ENCODE measurements at places on chromosomes 11 and 22.

DNA sequence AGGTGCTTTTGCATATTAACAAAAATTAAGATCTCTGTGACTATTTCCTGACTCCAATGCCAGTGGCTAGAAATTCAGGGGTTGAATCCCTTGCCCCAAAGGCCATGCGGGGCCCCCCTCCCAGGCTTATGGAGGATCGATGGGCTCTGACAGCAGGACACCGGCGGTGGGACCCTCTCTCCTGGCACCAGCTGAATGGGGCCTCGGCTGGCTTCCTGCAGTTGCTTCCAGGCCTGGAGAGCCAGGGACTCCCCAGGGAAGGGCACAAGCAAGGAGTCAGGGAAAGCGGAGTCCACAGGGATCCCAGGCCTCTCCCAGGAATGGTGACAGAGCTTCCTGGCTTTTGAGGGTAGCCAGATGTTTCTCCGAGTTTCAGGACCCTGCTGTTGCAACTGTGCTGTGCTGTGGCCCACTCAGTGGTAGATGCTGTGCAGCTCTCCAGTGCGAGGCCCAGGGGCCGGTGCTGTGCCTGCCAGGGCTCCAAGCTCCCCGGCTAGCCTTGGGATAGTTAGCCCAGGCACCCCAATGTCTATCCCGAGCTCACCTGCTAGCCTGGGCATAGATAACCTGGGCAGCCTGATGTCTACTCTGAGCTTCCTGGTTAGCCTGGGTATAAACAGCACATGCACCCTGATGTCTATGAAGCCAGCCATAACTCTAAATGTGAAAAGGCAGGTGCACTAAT is 372.6 kb downstream of the SHANK2 start:
- no peak for DNase-seq

DNA sequence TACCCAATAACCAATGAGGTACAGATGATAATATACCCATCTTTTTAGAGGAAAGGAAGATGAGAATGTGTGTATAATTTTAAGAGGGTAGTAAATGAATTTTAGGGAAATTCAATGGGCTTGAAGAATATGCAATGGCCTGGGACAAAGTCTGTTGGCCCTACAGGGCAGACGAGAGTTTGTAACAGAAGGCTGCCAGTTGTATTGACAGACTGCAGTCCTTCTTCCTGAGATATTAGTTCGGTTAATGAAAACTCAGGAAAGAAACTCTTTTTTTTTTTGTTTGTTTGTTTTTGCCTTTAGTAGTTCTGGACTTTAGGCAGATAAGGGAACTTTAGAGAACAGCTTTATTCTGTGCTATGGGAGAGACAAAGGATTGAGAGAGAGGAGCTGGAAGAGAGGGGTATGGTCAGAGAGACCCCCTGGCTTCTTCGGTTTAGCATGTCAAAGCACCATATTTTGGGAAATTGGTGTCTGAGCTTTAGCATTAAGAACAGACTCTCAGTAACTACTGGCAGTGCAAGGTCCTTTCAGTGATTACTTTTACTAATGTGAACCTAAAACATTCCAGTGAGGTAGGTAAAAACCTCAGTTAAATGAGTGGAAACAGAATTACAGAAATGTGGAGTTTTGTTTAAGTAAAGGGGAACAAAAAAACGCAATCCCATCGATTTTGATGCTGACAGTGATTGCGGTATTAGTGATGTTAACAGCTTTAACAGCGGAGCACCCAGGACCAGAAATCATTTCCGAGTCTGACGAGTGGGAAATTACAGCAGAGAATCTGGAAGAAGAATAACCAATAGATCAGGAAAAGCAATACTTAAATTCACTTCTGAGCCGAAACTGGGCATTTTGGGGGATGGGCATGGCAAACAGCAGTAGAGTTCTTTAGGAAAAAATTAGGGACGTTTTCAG is 644 bp upstream of the NAALAD2 start:
- DNase-seq: no peak

DNA sequence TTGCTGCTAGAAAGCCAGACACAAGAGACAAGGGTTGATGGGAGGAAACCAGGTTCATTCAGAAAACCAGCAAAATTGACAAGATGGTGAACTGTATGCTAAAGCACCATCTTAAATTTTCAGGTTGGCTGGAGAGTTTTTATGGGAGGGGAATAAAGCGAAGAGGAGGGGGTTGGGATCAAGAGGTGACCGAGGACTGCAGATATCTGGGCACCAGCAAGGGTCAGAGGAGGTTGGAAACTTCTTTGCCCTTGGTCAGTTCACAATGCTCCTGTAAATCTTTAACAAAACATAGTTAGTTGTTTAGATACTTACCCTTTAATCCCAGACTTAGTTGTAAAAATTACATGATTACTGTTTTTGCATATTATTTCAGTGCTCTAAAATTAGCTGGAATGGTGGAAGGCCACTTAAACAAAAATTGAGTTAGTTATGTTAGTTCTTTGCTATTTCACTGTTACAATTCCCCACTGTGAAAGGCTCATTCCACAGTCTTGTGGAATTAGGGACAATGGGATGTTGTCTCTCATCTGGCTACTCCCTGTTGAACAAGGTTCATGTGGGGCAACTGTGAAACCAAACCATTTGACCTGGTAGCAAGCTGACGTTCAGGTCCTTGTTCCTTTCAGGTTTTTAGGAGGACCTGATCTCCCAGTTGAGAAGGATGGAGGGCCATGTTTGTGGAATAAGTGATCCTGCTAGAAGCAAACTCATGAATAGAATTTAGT is 30.6 kb upstream of the QSER1 start:
- no peak for DNase-seq

- DNase-seq: no peak
Observed at GRCh38 chr11:86720546-86720945, 48.1 kb upstream of the ME3 start.

- DNase-seq: peak; percentile 29
Observed at GRCh38 chr11:66316849-66317251, at the start of gene CD248. CD248 (minus strand) TSS chr11:66317044; CDS start chr11:66317027, 17 bp downstream.

DNA sequence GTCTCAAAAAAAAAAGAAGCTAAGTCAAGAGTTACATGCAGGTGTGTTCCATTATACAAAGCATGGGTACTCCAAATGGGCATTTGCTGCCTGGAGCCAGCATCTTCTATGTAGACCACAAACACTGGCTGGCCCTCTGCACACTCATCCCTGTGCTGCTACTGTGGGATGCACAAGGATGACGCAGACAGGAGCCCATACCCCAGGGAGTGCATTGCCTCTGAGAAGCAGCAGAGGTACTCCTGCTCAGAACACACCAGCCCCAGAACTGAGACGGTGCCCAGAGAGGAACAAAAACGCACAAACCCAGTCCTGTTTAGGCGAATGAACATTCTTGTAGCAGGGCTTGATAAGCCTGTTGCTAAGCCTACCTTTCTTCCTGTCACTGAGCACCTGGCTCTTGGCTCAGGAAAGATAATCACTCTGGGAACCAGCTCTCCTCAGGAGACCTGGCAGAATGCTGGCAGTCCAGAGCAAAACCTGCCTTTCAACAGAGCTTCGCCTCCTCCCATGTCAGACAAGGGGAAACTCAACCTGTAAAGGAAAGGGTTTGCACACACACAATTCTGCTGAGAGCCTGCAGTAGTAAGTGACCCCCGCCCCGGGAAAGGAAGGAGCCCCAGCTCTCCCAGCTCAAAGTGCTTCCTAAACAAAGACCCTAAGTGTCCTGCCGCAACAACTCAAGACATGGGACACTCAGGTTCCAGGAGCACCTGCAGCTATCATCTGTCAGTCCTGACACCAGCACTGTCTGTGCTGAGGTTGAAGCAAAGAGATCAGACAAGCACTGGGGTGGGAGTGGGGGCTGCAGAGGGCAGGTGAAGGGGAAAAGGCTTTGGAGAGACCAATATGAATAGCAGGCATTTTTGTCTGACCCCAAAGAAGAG is 145.7 kb downstream of the TENM4 start:
- DNase-seq: peak; percentile 1

DNA sequence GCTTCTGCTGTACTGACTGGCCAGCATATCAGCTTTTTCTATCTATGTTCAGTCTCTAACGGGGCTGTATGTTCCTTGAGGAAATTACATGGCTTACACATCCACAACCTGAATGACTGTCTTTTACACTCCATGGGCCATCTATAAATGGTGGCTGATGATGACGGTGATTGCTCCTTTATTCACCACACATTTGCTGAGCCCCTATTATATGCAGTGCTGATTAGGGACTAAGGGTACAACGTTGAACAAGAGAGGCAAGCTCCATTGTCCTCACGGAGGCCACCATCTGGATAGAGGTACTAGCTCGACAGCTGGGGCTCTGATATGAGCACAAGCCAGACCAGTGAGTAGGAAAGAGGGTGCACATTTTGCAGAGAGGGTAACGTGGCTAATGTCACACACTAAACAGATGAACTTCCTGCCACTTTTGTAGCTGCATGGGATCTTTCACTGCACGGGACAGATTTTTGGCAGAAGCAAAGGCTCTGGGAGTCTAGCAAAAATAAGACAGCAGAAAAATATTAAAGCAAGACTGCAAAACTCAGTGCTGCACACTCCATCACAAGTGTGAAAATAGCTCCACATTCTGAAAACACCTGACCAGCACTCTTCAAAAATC is 30.6 kb downstream of the DRD2 start:
- peak; percentile 87 for DNase-seq

GRCh38 chr22:19802001-19802893 is 41.7 kb downstream of the TBX1 start:
- no peak for DNase-seq

- no peak for DNase-seq
Observed at GRCh38 chr11:130868086-130868710, 48.1 kb downstream of the SNX19 start.
